ENCODE measurements at places on chromosomes 3 and 15.

- no peak for DNase-seq
Observed at GRCh38 chr15:37516621-37517020, 416.3 kb upstream of the MEIS2 start.

DNA sequence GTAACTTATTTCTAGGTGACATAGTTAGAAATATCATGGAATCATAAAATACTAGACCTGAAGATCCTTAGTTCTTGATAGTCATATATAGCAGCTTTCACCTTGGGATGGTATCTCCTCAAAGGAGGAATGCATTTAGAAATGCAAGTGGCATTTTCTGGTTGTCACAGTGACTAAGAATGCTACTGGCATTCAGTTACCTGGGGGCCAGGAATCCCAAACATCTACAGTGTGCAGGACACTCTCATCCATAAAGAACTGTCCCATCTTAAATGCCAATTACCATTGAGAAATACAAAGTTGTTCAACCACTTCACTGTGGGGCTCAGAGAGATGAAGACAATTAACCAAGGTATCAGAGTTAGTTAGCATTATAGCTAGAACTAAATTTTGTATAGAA lies 36.7 kb downstream of the MYH15 start:
- DNase-seq: no peak

DNA sequence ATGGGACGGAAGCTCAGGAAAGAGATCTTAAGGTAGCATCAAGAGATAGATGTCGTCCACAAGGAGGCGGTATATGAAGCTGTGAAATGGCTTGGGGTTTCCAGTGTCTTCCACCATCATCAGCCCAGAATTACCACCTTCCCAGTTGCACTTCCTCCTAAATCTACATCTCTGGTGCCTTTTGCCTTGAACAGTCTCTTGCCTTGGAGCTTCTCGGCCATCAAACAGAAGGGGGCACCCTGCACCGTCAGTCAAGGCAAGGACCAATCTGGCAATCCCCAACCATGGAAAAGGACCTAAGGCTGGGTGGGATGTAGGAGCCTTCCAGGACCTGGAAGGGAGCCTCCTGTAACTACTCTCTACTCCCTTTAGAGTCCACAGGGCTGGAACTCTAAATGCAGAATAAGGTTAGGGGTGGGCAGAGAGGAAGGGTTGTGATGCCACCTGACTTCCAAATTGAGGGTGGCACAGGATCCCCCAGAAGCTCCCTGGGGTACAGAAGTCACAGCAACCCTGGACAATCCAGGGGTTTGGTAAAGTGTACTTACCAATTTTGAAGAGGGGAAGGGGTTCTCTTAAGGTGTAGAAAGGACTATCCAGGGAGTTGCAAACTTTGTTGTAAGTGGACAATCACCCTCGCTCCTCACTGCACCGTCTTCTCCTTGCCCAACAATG lies 1.0 kb upstream of the RYR3 start:
- no peak for DNase-seq

- DNase-seq: no peak
Observed at GRCh38 chr3:64244011-64244942, 19.0 kb upstream of the PRICKLE2 start.

DNA sequence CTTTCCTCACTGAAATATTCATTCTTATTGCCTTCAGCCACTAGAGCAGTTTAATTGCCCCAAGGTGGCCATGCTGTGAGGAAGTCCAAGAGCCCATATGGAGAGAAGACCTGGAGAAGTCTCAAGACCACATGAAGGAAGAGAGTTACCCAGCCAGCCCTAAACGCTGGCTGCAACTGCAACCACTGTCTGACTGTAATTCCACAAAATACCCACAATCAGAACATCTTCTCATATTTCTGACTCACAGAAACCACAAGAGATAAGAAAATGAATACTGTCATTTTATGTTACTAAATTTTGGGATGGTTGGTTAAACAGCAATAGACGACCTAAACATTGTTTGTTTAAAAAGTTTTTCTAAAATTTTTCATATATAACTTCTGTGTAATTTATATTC lies 14.7 kb upstream of the SST start:
- no peak for DNase-seq

GRCh38 chr3:58434511-58434910 lies 879 bp upstream of the PDHB start:
- no peak for DNase-seq

DNA sequence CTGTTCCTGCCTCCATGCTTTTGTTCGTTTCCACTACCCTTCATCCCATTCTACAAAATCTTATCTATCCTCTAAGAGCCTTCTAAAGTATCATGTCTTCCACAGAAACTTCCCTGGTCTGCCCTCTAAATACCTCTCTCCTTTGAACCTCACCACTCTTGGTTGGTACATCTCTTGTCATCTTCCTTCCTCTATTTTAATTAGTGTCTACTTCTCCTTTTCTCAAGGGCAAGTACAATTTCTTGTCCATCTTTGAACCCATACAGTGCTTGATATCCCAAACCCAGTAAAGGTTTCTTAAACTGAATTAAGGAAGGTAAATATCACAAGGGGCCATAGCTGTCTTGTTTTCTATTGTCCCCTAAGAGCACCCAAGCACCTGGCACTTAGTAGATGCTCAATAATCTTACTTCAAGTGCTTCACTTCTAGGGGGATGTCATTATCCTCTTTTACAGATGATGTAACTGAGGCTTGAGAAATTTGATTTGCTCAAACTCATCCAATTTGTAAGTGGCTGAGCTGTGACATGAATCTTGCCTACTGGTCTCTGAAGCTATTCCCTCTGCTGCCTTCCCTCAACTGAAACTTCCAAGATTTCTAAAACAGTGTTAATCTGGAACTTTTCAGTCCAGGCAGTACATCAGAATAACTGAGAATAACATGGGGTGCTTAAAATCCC lies 2.6 kb upstream of the DAPK2 start:
- no peak for DNase-seq

GRCh38 chr3:30688776-30689641 lies 82.6 kb downstream of the TGFBR2 start:
- DNase-seq: no peak

Data from CD4-positive, alpha-beta T cell treated with Interleukin-15 for 1 hour (primary cell).